ENCODE measurements at places on chromosomes 2 and 18.

DNA sequence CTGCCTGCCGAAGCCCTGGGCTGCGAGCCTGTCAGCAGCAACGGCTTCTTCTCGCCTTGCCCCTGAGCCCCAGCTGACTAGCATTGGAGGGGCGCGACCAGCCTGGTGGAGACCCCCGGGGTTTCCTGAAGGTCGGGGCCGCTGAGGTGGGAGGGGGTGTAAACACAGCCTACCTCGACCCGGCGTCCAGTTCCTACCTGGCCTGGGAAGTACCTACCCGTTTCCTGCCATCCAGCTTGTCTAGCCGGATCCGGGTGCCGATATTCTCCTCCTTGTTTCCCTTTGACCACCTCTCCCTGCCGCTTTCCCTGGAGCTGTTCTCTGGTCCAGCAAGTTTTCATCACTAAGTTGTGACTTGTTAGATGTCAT lies 511 bp downstream of the MOB4 start:
- DNase-seq, result peak; percentile 54

DNA sequence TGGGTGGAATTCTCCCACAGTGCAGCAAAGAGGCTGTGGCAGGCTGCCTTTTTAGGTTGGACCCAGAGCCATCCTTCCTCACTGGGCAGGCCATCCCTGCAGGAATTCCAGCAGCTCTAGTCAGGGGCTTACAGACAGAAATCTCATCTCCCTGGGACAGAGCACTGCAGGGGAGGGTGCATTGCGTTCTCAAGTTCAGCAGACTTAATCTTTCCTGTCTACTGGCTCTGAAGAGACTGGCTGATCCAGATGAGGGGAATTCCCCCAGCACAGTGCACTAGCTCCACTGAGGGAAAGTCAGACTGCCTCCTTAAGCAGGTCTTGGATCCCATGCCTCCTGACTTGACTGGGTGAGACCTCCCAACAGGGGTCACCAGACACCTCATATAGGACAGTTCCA lies 899.7 kb upstream of the VRK2 start:
- DNase-seq, result no peak

GRCh38 chr2:22290302-22290701 lies 1094.7 kb upstream of the KLHL29 start:
- no peak for DNase-seq

GRCh38 chr18:26506012-26506411 lies 42.3 kb downstream of the KCTD1 start:
- no peak for DNase-seq

- no peak for DNase-seq
Observed at GRCh38 chr2:222673883-222674282, 2.4 kb downstream of the MOGAT1 start.

DNA sequence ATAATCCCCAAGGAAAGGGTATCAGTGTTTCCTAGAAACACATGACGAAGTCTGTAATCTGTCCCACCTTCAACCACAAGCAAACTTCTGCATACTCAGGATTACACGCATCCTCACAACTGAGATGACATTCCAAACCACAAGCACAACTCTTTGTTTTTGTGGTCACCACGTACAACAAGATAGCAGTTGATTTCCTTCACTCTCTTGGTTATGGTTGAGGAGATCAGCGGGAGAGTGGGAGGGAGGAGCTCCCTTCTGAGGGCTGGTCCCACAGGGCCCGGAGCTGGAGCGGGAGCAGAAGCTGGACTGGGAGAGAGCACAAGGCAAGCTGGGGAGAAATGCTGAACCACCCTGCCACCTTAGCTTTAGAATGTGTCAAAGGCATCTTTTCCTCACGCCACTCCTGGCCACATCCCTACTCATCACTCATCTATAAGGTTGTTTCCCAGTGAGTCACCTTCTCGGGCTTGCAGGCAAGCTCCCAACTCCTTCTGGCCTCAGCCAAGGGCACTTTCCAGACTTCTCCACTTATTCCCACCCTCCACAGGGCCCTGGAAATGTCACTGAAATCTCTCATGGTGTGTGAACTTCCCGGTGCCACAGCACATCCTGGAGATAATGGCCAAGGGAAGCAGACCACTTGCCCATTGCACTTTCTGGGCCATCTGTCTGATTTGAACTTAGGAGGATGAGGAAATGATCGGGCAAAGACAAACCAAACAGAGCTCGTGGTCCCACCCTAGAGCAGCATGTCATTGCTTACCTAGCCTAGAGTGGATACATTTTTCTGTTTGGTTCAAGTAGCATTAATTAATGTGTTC lies 98.9 kb upstream of the LGALSL start:
- peak; percentile 85 for DNase-seq

GRCh38 chr2:190477661-190478454 lies 56.7 kb downstream of the NEMP2 start:
- DNase-seq, result no peak

Measured in RWPE1 (cell line).